ENCODE measurements at places on chromosomes 1 and 21.

GRCh38 chr1:78048446-78048845 lies 2.7 kb downstream of the GIPC2 start:
- DNase-seq = no peak

DNA sequence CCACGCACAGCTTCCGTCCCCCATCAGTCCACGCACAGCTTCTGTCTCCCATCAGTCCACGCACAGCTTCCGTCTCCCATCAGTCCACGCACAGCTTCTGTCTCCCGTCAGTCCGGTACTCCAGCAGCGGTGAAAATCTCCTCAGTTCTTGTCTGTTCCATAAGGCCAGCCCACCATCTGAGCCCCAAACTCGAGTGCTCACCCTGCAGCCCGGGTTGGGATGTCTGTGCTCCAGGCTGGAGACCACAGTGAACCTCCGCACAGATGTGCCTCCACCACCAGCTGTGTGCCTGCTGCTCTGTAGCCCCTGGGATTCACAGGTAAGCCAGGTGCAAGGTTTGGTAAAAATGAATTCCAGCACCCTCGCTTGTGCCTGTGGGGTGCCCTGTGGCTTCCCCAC lies 258.6 kb downstream of the NPHP4 start:
- no peak for DNase-seq

- no peak for DNase-seq
These were observed 6.7 kb upstream of the CTSS start for GRCh38 chr1:150772326-150772725.

GRCh38 chr1:45686288-45687013 lies at the start of gene GPBP1L1:
Gene GPBP1L1, minus strand, starts transcription at chr1:45686533. Its CDS starts 27,446 bp downstream, at chr1:45659087.
- DNase-seq = peak; percentile 94

GRCh38 chr1:184433956-184434502 lies 47.2 kb downstream of the C1orf21 start:
- DNase-seq = no peak

DNA sequence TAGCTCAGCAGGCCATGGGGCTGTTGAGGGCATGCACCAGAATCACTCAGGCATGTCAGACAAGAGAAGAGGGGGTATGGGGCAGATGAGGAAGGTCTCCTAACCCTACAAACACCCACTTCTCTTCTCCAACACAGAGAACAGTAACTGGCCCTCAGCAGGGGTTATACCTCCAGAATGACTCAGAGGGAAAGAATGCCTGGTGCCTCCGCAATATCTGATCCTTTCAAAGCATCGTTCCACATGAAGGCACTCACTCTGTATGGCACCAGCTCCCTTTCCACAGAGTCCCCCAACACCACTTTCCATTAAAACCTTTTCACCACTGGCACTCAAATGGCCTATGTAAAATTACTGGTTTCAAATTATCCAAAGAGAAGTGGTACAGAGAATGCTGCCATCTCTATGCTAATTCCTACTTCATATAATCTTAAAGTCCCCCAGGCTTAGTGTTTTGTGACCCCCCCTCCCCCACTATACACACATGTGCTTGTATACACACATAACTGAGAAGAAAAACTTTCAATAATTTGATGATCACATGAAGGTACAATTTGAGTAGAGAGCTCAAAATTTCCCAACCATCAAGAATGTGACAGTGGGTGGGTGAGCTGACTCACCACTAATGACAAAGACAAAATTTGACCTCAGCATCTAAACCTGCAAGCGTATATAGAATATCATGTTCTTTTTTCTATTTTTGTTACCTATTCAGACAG lies 91.5 kb downstream of the SIPA1L2 start:
- no peak for DNase-seq

GRCh38 chr1:156337052-156337887 lies 822 bp downstream of the CCT3 start:
- no peak for DNase-seq

- DNase-seq = no peak
These were observed 2.7 kb upstream of the CDC42BPA start for GRCh38 chr1:227321035-227321434.

All from NCI-H1694 treated with DMSO at 0.1 percent for 48 hours (cell line).